ENCODE measurements at places on chromosomes 5 and 9.

DNA sequence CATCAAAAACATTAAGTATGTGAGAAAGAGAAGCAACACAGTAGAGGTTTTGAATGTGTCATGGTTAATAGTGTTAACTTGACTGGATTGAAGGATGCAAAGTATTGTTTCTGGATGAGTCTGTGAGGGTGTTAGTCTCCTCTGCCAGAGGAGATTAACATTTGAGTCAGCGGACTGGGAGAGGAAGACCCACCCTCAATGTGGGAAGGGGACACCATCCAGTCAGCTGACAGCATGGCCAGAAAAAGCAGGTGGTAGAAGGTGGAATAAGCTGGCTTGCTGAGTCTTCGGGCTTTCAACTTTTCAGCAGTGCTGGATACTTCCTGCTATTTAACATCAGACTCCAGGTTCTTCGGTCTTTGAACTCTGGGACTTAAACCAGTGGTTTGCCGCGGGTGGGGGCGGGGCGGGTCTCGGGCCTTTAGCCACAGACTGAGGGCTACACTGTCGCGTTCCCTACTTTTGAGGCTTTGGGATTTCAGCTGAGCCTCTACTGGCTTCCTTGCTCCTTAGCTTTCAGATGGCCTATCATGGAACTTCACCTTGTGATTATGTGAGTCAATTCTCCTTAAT lies 309.9 kb upstream of the ST8SIA4 start:
- DNase-seq: no peak

DNA sequence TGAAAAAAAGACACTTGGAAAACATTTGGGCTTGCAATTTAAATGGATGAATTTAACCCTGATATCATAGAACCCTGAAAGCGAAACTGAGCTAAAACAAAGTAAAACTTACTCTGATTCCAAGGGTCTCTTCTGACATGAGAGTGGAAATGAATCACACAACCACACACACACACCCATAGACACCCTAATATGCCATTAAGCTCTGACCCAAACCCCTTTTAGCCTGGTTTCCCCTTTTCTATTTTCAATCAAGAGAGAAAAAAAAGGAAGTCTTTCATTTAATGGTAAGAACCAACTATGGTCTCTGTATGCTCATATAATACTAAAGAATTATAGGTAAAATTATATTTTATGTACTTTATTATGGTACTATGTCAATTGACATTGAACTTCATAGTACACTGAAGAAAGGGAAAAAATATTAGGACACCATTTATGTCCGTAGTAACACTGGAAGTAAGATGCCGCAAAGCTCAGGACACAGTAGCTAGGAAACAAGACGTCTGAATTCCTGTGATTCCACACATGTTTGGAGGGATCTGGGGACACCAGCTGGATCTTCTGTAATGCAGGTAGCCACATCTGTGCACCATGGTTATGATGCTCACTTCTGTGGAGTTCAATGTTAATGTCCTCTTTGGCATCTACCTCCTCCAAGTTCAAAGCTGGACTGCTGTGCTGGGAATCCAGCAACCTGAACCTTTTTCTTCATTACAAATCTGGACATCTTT lies 95.8 kb downstream of the PCSK1 start:
- DNase-seq: no peak

DNA sequence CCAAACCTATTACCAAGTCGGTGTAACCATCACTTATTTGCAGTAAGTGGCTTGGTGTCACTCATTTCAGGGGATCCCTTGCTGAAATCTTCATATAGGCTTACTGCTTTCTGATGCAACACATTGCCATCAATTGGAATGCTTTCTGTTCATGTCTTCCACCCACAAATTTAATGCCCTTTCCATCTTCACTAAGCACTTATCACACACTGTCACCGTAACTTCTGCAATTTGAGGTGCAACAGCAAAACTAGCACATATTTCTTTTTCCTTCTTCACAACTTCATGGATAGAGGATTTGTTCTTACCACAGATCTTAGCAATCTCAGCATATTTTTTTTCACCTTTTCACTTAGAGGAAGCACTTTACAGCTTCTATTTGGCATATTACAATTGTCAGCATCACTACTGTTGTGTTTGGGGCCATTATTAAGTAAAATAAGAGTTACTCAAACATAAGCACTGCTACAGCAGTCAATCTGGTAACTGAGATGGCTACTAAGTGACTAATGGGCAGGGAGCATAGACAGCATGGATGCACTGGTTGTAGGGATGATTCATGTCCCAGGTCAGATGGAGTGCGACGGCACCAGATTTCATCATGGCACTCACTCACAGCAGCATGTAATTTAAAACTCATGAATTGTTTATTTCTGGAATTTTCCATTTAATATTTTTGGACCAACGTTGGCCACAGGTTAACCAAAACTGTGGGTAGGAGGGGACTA lies 70.1 kb downstream of the PIP5K1B start:
- no peak for DNase-seq

GRCh38 chr9:91839926-91840465 lies 110.0 kb downstream of the ROR2 start:
- no peak for DNase-seq

- DNase-seq: no peak
These were observed 151.0 kb downstream of the MYO10 start for GRCh38 chr5:16784843-16785791.

DNA sequence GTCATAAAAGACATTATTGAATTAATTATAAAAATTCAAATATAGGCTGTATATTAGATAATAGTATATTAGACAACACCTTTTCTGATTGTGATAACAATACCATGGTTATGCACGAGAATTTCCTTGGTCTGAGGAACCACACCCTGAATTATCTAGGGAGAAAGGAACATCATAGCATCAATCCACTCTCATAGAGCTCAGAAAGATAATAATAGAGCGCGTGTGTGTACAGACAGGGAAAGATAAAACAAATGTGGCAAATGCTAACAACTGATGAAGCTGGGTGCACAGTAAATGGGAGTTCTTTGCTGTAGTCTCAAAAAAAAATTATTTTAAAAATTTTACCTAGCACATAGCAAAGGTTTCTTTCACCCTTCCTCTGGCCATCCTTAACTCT lies 143.5 kb downstream of the CDK5RAP2 start:
- no peak for DNase-seq

DNA sequence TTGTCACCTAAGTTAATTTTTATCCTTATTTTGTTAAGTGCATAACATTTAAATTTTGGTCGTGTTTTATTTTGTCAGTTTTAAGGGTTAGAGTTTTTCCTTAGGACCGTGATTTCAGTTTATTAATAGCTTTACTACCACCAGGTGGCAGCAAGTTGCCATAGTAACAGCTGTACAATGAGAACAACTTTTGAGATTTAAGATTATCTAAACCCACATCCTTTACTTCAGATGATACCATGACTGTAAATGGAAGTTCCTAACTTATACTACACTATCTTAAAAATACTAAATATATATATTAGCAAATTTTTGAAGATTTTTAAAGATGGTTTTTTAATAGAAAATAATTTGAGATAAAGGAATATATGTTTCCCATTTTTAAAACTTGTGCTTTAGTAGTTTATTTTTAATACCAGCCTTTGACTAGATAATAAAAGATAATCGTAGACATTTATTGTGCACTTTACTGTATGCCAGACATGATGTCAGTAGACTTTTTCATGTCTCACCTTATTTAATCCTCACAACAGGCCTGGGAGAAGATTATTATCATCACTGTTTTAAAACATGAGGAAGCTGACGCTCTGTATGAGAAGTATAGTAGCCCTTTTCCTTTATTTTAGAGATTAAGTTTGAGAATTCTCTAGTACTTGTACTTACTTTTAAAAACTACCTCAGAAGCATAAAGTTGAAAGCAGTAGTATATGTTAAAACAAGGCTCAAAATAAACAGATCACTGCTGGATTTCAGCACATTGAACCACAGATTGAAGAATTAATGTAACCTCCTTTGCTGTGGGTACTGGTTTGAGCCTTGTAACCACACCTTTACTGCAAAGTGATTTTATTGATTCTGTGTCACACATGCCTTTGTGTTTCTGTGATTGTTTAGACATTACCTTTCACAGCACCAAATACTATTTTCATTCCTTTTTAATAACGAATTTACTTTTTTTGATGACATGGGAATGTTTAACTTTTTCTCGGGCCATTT lies 27.5 kb downstream of the SREK1 start:
- DNase-seq: peak; percentile 58

- no peak for DNase-seq
These were observed 193.4 kb downstream of the CDK5RAP2 start for GRCh38 chr9:120386390-120387131.

GRCh38 chr5:78661691-78662090 lies 13.1 kb upstream of the LHFPL2 start:
- no peak for DNase-seq

DNA sequence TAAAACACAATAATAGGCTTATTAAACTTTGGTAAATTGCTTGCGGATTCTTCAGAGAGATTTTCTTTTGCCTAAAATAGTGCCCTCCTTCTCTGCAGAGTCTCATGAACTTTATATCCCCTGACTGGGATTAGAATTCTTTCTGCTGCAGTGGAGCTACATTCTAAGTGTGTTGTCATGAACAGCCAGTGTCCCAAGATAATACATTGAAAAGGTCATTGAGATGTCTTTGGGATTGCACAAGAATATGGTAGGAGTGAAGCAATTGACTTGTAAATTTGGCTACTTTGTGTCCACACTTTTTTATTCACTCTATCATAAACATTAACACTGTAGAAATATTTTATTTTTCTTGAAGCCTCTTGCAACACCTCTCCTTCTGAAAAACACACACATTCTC lies 604.5 kb downstream of the GABRG2 start:
- DNase-seq: no peak

DNA sequence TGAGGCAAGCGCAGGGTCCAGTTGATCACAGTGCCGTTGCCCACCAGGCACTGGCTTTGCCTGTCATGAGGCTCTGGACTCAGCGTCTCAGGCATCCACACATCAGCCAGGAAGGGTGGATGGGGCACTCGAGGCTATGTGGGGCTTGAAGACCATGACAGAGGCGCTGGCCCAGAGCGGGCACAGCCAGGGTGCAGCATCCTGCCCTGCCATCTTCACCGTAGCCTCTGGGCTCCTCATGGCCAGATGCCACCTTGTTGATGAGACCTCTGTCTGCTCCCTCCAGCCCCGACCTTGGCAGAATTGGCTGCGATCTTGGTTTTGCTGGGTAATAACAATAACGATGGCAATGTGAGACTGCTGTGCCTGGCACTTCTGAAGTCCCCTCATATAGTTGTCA lies 404.2 kb upstream of the IRX2 start:
- DNase-seq: no peak

DNA sequence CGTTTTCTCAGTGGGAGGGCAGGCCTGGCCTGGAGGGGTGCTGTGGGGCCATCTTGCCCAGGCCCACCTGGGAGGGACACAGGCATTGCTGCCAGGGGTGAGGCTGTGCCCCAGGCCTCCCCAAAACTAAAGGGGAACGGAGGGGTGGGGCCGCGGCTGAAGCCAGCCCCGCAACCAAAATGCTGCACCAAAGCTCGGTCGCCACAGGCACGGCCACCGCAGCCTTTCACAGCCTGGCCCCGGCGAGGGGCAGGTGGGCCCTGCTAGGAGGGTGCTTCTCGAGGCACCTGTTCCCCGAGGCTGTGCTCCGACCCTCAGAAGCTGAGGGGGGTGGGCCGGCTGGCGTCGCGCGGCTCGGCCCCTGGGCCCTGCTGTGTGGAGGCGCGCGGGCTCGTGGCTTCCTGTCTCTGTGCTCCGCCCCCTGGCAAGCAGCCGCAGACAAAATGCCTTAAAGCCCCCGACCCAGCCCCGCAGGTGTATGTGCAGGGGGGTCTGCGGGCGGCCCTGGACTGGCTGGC lies 57.6 kb downstream of the JAK2 start:
- DNase-seq: no peak

GRCh38 chr5:153629027-153629895 lies 138.8 kb downstream of the GRIA1 start:
- DNase-seq: no peak

GRCh38 chr9:126650404-126651341 lies 36.9 kb downstream of the LMX1B start:
- DNase-seq: no peak

DNA sequence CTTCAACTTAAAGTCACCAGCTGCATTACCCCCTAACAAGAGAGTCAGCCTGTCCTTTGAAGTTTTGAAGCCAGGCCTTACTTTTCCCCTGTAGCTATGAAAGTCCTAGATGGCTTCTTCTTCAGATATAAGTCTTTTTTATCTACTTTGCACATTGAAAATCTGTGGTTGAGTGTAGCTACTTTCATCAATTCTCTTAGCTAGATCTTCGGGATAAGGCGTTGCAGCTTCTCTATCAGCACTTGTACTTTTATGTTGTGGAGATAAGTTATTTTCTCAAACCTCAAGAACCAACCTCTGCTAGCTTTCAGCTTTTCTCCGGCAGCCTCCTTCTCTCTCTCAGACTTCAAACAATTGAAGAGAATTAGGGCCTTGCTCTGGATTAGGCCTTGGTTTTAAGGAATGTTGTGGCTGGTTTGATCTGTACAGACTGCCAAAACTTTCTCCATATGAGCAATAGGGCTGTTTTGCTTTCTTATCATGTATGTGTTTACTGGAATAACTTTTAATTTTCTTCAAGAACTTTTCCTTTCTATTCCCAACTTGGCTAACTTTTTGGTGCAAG lies 21.6 kb downstream of the CATSPER3 start:
- DNase-seq: no peak

- DNase-seq: no peak
These were observed 43.6 kb upstream of the TRAF1 start for GRCh38 chr9:120970244-120970643.

DNA sequence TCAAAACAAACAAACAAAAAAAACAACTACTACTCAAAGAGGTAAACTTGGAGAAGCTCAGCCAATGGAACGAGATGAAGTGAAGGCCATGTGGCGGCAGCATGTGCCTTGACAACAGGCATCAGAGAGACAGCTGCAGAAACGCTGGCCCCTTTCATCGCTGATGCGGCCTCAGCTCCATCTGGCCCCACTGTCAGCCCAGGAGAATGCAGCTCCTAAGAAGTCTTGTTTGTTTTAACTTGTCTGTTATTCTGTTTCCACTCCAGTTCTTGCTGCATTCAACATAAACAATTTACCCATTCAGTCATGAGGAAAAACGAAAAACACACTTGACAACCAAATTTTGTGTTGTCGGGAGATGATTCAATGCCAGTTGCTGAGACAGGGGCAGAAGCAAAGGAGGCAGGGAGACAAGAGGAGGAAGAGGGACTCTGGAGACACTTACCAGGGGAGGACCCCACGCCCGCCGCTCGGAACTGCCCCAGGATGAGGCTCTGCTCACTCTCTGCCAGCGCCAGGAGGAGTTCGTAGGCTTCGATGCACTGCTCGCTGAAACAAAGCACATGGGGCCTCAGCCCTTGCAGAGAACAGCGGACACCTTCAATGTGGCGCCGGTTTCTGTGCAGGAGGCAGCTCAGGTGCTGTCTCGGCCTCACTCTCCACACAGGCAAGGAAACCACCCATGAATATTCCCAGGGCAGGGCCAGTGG lies 91.2 kb downstream of the DCP2 start:
- no peak for DNase-seq

DNA sequence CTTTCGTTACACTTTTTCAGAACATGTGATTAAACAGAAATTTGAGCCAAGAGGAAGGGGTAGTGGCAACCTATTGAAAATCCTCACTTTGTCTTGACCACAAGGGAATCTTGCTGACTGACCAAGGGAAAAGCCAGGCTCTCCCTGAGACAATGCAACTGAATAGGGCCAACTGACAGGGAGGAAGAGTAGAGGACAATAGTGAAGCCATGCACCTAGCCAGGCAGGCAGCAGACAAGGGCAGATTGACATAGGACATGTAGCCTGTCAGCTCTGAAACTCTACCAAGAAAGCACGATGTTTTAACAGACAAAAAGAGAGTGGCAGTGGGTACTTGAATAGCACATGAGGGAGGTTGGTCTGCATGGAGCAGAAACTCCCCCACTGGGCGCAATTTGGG lies 8.5 kb upstream of the TGFBR1 start:
- no peak for DNase-seq

GRCh38 chr9:87097238-87097637 lies 149.9 kb upstream of the GAS1 start:
- DNase-seq: no peak

Data from CD4-positive, alpha-beta T cell treated with Interleukin-1 beta for 1 hour (primary cell).